ENCODE measurements at places on chromosomes 1 and 21.

DNA sequence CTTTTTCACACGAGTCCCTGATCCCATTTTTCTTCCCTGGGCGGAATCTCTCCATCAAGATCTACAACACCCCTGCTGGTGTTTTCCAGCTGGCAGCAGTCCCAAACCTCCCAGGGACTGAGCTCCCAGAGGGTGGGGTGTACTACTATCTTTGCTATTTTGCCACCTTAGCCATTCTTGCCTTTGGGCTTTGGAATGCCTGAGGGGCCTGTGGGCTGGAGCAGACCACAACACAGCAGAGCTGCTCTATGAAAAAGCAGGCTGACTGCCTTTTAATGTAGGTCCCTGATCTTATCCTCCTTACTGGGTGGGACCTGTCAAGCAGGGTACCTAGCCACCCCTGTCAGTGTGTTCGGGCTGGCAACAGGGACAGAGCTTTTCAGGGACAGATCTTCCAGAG is 91.9 kb downstream of the KCNT2 start:
- peak; percentile 4 for DNase-seq

GRCh38 chr1:224733027-224733911 is 117.2 kb downstream of the CNIH3 start:
- DNase-seq = no peak

GRCh38 chr1:157952601-157953000 is 40.8 kb upstream of the KIRREL1 start:
- no peak for DNase-seq

GRCh38 chr21:21076491-21076890 is 78.3 kb downstream of the NCAM2 start:
- DNase-seq = no peak

- no peak for DNase-seq
Observed at GRCh38 chr1:61162520-61163258, 80.3 kb downstream of the NFIA start.

- DNase-seq = peak; percentile 29
Observed at GRCh38 chr1:209769171-209769904, 13.5 kb downstream of the TRAF3IP3 start.

- no peak for DNase-seq
Observed at GRCh38 chr1:1898246-1898933, 7.5 kb upstream of the GNB1 start.

DNA sequence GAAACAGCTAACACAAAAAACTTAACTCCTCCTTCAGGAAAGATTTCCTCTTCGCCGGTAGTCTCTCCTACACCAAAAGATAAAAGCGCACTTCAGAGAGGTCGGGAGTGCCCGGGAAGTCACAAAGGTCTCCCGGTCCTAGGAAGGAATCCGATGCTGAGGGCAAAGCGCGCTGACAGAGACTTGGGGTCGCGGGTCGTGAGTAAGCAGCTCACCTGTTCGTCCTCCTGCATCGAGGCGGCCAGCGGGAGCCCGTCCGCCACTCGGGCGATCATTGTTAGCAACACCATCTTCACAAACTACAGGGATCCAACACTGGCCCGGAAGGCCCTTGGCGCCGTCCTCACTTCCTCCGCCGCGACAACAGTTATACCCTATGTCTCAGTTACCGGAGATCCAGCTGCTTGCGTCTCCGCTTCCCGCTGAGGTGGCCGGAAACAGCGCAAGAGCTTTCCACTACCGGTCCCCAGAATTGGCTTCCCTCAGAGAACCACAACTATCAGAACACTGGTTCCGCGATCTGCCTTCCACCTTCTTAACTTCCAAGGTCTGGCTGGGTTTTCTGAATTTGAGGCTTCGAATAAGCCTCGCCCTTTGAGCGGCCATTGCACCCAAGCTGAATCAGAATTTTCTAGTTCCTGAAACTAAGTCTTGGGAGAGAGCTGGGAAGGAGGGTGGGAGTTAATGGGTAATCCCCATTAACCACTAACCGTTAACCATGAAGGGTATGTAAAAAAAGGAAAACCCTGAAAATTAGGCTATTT is at the start of gene SEC22B:
Gene SEC22B, minus strand, starts transcription at position 429 of the 764 bp plus-strand sequence. Its CDS starts 139 bp downstream, at position 290.
- DNase-seq = peak; percentile 93

DNA sequence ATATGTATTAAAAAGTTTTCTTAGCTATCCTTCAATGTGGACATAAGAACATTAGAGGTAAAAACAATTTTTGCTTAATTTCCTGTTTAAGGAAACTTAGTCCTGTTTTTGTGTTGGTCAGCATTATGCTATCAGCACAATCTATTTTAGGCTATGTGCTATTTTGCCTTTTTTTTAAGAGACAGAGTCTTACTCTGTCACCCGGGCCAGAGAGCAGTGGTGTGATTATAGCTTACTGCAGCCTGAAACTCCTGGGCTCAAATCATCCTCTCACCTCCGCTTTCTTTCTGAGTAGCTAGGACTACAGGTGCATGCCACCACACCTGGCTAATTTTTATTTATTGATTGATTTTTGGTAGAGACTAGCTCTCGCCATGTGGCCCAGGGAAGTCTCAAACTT is 199.1 kb upstream of the TMPRSS15 start:
- no peak for DNase-seq

DNA sequence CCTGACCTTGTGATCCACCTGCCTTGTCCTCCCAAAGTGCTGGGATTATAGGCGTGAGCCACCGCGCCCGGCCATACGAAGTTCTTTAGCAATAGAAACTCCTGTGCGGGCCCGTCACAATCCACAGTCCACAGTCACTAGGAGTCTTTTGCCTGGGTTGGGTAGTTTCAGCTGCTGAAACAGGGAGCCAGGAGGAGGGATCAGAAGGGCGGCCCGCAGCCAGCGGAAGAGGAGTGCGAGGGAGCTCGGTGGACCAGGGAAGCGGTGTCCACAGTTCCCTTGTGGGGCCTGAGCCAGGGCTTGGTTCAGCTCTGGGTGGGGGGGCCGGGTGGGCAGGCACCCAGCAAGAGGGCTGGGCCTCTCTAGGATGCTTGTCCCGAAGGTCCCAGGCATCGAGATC is 17.9 kb upstream of the HSPG2 start:
- DNase-seq = no peak

- no peak for DNase-seq
Observed at GRCh38 chr1:201015551-201016091, 7.9 kb downstream of the KIF21B start.

DNA sequence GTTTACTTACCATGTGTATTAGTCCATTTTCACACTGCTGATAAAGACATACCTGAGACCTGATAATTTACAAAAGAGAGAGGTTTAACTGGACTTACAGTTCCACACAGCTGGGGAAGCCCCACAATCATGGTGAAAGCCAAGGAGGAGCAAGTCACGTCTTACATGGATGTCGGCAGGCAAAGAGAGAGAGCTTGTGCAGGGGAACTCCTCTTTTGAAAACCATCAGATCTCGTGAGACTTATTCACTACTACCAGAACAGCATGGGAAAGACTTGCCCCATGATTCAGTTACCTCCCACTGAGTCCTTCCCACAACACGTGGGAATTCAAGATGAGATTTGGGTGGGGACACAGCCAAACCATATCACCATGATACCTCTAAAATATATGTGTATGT is 39.3 kb upstream of the ERRFI1 start:
- no peak for DNase-seq

GRCh38 chr21:44836666-44837471 is 19.0 kb upstream of the SUMO3 start:
- DNase-seq = peak; percentile 87

DNA sequence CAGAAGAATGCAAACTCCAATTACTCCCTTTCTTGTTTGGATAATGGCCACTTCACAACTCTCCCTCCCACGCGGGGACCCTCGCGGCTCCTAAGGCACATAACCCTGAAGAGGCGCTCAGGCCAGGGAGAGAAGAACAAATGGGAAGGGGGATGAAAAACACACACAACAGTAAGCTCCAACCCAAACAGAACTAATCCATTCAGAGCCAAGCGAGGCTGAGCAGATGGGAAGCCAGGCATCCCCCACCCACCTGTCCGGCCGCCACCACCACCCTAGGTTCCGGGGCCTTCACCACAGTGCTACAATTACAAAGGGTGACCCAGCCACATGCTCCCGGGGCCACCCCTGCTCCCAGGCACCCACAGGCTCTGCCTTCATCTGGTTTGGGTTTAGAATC is 101.5 kb downstream of the MRPL37 start:
- peak; percentile 77 for DNase-seq

- no peak for DNase-seq
Observed at GRCh38 chr1:46278807-46279206, 24.6 kb downstream of the LRRC41 start.

All from SJCRH30 (cell line).